ENCODE measurements at places on chromosomes 7 and 10. TPM values are rescaled to one million over a fixed set of nuclear protein-coding genes. Genes with fewer than 3 reads are reported as not detected.

Gene KCP
- not detected for total RNA-seq

Gene CRHR2
- total RNA-seq = not detected

Gene HOXA5
- total RNA-seq = 1.3 TPM

Gene ACTL6B
- not detected for total RNA-seq

Gene DYNC1I1
- not detected for total RNA-seq

Gene CPEB3
- total RNA-seq = 0.82 TPM

Gene PDE1C
- 6.4 TPM for total RNA-seq

Gene FBXL13
- 0.93 TPM for total RNA-seq

Gene UTF1
- total RNA-seq = not detected

Gene CALHM1
- total RNA-seq = not detected

Gene LDB3
- 0.23 TPM for total RNA-seq

Gene CALML3
- total RNA-seq = not detected

Gene TNS3
- total RNA-seq = 59.6 TPM

Gene C10orf95
- not detected for total RNA-seq

Gene BTBD16
- not detected for total RNA-seq

Gene MRLN
- not detected for total RNA-seq

Gene FMC1
- 10.8 TPM for total RNA-seq

Gene UCMA
- total RNA-seq = not detected

Gene ACHE
- 0.35 TPM for total RNA-seq

Gene IDI2
- total RNA-seq = not detected

Measured in pericardium fibroblast (primary cell).